ENCODE measurements at places on chromosomes 5 and 9.

DNA sequence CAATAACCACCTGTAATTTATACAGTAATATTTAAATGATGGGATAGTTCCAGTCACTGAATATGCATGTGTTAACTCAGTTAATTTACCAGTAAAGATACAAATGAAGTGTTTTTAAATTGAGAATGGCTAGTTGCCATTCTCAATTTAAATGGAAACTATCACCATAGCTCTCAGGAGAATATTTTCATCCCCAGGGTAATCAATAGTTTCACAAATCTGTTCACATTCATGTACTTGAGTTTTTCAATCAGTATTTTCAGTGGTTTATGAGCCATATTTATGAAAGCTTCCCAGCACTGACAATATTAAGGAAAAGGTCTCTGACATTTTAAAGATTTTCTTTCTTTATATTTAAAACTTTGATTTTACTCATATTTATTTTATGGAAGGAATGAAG, 439.3 kb downstream of the MAT2B start:
- DNase-seq, result no peak

GRCh38 chr5:172594867-172595466, 46.1 kb upstream of the NEURL1B start:
- DNase-seq, result no peak

DNA sequence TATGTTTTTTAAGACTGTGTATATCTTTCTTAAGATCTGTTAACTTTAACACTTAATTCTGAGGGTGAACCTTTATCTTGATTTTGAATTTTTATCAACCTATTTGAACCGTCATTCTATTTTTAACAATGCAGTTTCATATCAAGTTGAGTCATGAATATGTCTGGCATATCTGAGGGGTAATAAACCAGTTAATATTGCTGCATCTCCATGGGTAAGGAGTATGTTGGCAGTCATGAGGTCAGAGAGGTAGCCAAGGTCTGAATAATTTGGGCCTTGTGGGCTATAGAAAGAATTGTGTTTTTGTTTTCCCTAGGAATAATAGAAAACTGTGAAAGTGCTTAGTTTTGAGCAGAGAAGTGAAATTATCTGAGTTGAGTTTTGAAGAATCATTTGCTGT, 419.0 kb downstream of the PLK2 start:
- DNase-seq, result no peak

- DNase-seq, result no peak
These were observed 68.7 kb downstream of the NTNG2 start for GRCh38 chr9:132230605-132231004.

DNA sequence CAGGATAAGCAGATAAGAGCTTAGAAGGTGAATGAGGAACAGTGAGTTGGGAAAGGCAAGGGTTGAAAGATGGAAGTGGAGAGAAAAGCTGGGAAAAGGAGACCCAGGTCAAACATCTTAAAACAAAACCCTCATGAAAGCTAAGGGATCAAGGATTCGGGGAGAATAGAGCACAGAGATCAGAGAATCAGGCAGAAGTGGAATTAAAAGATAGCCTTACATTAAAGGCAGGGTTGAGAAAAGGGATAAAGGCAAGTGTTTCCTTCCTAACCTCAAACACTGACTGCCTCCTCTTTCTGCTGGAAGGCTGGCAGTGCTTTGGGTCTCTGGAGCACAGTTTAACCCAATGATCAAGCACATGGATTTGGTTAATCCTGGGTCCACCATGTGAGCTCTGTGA, 28.7 kb upstream of the ACTBL2 start:
- DNase-seq, result no peak

DNA sequence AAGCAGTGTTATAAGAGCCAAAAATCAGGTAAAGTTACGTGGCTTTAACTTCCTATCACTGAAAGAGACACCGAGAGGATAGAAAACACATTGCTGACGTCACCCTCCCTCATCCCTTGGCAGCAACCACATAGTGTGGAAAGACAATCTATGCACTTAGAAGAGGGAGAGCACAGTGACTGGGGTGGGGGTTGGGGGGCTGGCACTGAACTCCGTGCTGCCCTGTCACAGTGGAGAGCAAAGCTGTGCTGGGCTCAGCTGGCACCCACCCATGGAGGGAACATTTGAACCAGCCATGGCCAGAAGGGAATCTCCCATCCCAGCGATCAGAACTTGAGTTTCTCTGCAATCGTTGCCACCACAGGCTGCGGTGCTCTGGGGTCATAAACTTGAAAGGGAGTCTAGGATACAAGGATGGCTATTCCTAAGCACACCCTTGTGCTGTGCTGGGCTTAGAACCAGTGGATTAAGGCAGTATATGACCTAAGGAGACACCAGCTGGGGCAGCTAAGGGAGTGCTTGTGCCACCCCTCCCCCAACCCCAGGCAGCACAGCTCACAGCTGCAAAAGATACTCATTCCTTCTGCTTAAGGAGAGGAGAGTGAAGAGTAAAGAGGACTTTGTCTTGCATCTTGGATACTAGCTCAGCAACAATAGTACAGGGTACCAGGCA, 73.4 kb downstream of the KIAA0825 start:
- DNase-seq, result no peak

GRCh38 chr5:7000310-7000709, 287.1 kb downstream of the TENT4A start:
- DNase-seq, result no peak
